ENCODE measurements at places on chromosomes 13 and 19.
A peak's percentile ranks its signal among the peaks of the same experiment; 100 is the strongest.

- DNase-seq, result no peak
These were observed 130.8 kb downstream of the MYCBP2 start for GRCh38 chr13:77196052-77196618.

DNA sequence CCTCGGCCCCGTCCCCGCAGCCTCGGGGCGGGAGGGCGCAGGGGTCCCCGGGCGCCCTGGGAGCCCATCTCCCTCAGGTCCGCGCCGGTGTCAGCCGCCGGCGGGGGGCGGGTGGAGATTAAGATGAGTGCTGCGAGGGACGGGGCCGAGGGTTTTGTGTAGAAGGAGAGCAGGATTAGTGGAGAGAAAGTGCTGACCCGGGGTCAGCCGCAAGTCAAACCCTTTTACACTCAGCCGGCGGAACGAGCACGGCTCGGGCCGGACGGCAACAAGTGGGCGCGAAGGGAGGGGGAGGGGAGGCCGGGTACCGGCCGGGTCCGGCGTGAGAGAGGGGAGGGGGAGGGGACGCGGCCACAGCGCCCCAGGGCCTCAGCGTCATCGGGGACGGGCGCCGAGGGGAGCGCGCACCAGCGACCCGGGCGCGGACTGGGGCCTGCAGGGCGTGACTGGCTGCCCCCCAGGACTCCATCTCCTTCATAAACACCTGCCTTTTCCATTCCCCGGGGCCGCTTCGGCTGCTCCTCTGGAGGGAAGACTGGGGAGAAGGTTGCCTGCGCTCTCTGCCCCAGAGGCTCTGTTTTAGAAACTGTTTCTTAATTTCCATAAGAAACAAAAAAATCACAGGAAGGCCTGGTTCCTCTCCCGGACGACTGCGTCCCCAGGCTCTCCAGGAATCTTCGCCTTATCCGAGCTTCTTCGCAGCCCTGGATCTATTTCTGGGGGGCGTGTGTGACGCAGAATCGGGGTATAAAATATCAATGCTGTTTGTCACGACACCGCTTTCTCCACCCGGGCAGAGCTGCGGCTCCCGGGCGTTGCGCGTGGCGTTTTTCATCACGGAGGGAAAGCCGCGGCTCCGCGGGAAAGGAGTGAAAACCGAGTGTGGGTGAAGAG lies 6.5 kb downstream of the SOX1 start:
- no peak for DNase-seq

DNA sequence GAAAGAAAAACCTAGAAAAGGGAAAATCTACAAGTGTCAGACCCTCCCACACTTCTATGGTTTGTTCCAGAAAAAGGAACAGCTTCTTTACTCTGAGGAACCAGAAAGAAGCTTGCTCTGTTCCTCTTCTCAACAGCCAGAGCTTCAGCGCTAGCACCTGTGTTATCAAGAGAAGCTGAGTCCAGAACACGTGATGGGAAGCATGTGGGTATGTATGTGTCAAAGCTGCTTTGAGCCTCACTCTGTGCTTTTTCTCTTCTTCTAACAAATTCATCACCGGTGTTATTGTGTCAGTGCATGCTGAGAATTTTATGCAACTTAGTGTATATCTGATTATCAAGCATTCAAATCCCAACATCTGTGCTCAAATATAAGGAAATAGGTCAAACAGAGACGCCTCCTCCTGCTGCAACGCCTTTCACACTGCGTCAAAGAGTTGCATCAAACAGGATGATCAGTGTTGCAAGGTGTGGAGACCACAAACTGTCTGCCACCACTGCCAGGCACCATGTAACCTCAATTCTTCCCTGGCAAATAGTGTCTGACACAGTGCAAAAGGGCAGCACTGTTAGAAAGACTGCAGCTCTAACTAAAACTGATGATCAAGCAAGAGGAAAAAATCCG lies 83.9 kb downstream of the LRRC63 start:
- peak; percentile 87 for DNase-seq

DNA sequence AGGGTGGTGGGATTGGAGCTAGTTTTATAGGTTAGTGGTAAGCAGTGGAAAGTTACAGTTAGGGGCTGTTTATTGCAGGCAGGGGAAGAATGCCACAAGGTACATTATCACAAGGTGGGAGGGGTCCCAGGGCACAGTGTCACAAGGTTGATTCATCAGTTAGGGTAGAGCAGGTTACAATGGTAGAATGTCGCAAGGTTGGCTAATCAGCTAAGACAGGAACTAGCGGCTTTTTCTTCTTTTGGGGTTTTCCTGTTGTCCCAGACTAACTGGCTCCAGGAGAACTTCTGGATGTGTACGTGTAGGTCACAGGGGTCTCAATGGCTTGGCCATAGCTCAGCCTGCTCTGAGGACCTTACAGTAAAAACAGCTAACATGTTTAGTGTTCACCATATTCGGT lies 1221.1 kb downstream of the SLITRK1 start:
- DNase-seq, result no peak

- DNase-seq, result no peak
These were observed 1.7 kb downstream of the CEACAM5 start for GRCh38 chr19:41709951-41710645.

DNA sequence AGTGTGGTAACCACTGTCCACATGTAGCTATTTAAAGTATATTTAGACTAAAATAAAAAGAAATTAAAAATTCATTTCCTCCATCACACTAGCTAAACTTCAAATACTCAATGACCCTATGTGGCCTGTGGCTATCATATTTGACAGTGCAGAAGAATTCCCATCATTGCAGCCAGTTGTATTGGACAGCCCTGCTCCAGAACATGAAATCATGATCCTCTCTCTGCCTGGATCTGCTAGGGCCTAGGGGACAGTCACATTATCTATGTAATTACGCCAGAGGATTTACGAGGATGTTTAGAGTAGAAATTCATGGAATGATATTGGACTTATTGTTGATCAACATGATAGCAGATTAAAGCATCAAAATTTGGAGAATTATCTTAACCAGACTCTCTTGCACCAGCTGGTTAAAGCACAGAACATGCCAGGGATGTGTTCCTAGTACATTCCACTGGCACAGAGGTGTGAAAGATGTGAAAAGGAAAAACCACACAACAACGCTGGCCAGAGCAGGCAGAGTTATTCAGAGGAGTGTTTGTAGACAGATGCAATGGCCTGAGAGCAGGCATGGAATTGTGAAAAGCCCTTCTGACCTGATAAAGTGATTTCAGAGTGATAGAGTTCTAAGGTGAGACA lies 108.9 kb upstream of the STARD13 start:
- no peak for DNase-seq

DNA sequence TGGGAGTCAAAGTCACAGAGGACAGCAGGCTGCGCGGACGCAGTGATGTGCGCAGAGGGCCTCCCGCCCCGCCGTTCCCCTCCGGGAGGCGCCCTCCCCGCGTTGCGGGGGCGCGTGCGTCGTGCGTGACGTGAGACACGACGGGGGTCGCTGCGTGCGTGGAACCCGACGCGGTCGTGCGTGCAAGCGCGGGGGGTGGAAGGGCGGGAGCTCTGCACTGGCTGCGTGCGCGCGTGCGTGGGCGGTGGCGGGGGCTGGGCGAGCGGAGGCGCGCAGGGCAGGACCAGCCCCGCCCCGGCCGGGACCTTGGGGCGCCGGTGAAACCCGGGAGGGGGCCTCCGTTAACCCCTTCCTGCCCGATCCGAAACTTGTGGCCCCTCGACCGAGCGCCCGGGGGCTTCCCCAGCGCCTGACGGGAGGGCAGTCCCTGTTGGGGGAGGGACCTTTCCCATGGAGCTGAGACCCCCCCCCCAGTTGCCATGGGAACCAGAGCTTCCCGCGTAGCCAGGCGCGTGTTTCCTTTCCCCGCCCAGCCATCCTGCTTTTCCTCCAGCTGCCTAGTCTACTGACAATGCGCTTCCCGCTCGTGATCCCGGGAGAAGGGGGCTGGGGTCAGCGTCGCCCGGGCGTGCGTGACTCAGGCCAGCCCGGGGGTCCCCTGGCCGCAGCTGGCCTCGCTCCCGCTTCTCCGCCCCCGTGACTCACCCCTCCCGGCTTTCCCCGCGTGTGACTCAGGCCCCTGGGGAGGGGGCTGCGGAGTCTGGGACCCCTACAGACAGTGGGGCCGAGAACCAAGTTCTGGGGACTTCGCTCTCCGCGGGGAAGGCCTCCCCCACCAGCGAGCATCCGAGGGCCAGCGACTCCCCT lies 7.3 kb upstream of the HOOK2 start:
- peak; percentile 97 for DNase-seq

GRCh38 chr19:7799640-7800355 lies 30.2 kb upstream of the EVI5L start:
- DNase-seq, result peak; percentile 44

- no peak for DNase-seq
These were observed 22.3 kb upstream of the MYDGF start for GRCh38 chr19:4692251-4693077.

- DNase-seq, result peak; percentile 27
These were observed 7.2 kb downstream of the AXL start for GRCh38 chr19:41226053-41226873.

DNA sequence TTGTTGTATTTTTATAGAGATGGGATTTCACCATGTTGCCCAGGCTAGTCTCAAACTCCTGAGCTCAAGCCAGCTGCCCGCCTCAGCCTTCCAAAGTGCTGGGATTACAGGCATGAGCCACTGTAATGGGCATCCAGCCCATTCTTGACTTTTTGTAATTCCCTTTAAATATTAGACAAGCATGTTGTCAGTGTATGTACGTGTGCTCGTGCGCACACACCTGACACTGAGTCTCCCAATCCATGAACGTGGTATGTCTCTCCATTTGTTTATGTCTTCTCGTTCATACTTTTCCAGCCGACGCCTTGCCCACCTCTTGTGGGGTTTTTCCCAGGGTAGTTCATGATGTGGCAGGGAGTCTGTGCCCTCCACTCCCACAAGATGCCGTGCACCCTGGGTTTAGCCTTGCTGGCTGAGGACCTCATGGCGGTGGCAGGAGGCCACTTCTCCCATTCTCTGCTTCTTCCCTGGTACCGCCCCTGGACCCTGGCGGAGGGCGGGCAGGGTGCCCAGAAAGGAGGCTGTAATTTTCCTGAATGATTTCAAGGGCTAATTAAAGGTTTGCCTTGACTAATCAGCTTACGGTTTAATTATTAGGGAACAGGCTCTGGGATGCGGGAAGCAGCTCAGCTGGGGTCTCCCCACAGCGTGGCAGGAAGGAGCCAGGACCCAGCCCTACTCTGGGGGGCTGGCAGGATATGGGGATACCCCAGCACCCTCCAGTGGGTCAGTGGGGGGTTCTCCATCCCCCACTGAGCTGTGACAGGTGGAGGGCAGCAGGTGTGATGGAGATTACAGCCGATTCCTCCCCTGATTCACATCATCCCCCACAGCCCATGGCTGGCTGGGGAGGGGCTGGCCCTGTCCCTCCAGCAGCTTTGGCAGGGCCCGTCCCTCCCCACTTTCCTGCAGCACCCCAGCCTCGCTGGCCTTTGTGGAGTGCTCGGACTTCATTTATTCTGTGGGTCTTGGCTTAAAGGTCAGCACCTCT lies 12.9 kb downstream of the PAK4 start:
- no peak for DNase-seq

GRCh38 chr13:109246001-109246400 lies 540.4 kb downstream of the IRS2 start:
- DNase-seq, result no peak

DNA sequence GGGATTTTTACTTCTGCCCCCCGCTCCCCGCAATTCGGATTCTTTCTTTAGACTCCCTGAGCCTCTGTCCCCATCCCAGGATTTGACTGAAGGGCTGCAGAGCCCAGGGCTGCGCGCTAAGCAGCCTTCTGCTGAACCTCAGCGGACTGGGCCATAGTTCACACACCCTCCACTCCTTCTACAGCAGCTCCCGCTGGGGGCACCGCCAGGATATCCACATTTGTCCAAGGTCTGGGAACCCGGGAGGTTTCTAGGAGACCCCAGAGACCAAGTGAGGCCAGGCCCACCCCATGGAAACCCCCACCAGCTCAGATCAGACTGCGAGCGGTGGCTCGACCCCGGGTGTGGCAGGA lies 463.3 kb downstream of the ITGBL1 start:
- no peak for DNase-seq

GRCh38 chr13:103605546-103606326 lies 539.5 kb upstream of the SLC10A2 start:
- no peak for DNase-seq

GRCh38 chr13:43804461-43805070 lies 17.8 kb upstream of the ENOX1 start:
- no peak for DNase-seq

DNA sequence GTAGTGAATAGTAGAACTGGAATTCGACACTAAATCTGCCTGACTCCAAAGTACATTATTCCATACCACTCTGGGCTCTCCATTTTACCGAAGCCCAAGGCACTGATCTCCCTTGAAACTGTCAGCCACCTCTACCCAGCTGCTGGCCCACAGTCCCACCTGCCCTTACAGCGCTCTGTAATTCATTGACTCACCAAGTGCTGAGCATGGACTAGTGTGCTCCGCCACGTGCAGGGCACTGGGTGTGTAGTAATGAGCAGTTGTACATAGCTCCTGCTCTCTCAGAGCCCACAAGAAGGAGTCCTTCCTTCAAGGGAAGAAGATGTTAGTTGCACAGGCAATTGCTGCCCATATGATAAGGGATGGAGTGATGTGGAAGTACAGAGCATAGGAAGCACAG lies 76.6 kb upstream of the SIAH3 start:
- DNase-seq, result no peak

DNA sequence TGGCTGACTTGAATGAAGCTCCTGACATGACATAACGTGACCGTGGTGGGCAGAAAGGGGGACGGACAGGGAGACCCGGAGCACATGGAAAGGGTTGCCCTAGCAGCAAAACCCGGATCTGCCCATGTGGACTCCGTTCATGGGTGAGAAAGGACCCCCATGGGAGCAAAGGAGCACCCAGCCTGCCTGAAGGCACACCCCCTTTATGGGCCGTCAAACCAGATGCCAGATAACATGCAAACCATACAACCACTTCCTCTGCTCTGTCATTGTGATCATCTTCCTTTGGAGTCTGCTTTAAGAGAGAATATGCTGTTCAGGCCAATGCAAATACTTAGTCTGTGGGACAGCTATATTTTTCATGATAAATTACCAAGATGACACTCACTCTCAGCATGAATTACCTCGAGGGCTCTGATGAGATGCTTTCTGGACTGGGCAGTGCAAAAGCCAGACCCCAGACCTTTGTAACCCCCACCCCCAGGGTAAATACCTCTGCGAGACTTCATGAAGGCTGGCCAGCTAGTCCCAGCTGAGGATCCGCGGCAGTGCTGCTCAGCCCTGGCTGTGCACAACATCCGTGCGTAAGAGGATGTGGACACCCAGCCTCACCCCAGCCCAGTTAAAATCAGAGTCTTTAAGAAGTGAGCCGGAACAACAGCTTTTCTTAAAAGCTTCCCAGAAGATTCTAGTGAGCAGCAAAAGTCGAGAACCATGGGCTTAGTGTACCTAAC lies 126.6 kb downstream of the USP12 start:
- DNase-seq, result no peak

DNA sequence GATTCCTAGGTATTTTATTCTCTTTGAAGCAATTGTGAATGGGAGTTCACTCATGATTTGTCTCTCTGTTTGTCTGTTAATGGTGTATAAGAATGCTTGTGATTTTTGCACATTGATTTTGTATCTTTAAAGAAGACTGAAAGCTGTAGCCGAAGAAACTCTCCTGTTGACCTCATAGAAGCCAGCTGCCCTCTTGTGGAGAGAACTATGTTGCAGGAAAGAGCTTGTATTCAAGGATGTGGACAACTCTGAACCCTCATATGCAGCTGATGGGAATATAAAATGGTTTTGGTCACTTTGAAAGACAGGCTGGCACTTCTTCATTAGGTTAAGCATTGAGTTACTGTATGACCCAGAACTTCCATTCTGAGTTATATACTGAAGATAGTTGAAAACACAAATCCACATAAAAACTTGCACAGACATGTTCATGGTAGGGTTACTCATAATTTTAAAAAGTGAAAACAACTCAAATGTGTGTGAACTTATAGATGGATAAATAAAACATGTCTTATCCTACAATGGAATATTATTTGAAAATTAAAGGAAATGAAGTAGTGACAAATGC lies 65.8 kb upstream of the SLITRK6 start:
- no peak for DNase-seq
